ENCODE measurements at places on chromosomes 3 and 15.

DNA sequence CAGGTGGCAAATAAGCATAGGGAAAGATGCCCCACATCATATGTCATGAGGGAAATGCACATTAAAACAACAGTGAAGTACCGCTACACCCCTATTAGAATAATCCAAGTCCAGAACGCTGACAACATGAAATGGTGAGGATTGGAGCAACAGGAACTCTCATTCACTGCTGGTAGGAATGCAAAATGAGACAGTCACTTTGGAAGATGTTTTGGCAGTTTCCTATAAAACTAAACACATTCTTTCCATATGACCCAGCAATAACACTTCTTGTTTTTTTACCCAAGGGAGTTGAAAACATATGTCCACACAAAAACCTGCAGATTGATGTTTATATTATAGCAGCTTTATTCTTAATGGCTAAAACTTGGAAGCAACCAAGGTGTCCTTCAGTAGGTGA lies 116.4 kb upstream of the TOPAZ1 start:
- DNase-seq, result no peak

GRCh38 chr15:101554115-101554915 lies 64.8 kb upstream of the PCSK6 start:
- DNase-seq, result no peak

DNA sequence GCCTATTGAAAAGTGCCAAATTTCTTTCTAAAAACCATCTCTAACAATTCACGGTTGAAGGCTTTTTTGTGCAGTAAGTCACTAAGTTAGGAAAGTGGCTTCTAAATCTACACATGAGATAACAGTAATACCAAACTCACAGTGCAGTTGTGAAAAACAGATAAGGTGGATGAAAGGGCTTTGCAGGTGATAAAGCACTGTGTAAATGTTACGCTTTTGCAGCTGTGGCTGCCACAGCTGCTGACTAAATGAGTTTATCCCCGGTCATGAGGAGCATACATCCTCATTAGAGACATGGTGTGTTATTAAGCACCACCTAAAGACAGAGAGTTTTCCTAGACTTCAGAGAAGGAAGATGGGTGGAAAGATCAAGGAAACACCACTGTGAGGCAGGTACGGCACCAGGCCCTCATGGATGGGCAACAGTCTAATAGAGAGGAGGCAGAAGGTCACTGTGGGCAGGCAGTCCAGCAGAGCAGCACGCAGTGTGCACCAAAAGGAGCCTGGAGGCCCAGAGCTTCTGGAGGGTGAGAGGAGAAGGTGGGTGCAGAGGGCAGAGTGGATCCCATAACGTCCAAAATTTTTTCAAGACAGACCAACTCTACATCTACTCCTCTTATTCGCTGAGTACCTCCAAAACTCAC lies 68.5 kb downstream of the FMN1 start:
- DNase-seq, result no peak

DNA sequence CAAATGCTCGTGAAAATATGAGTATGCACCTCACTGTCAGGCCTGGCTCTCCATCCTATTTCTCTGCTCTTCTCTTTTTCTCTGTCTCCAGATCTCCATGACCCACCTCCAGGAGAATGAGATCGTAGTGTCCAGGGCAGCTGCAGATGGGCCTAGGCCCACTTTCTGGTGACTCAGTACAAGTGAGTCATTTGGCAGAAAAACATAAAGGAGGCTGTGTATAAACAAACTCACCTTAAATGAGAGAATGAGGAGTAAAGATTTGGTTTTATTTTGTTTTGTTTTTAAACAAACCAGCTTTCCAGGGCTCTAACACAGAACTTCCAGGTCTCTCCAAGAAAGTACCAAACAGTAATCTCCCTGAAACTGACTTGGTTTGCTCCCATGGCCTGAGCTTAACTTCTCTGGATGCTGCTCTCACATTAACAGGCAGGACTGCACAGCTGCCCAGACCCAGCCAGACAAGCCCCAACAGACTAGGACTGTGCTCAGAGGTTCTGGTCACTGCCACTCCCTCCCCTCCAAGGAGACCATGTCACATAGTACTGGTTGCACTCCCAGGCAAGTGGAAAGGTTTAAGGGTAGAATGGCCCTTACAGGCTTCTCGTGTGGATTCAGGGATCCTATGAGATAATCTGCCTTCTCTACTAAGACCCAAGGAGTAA lies 1.5 kb upstream of the HEG1 start:
- no peak for DNase-seq

DNA sequence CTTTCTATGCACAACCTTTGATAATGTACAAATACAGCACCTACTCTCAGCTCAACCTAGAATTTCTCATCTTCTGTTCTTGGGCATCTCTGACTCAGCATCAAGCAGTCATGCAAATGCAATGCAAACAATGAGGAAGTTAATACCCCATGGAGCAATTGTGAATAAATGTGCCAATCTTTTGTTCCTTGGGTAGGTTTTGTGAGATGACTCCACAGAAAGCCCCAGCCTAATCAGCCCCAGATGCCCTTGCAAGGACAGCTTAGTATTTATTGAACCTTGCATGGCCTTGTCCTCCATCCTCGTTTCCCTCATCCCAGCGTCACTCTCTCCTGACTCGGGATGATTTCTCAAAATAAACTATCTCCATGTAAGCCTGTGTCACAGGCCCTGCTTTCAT lies 494.7 kb upstream of the NECTIN3 start:
- DNase-seq, result no peak

GRCh38 chr3:19250959-19251610 lies 102.8 kb downstream of the KCNH8 start:
- no peak for DNase-seq

- DNase-seq, result no peak
Observed at GRCh38 chr3:44562147-44562546, 7.2 kb downstream of the ZKSCAN7 start.

DNA sequence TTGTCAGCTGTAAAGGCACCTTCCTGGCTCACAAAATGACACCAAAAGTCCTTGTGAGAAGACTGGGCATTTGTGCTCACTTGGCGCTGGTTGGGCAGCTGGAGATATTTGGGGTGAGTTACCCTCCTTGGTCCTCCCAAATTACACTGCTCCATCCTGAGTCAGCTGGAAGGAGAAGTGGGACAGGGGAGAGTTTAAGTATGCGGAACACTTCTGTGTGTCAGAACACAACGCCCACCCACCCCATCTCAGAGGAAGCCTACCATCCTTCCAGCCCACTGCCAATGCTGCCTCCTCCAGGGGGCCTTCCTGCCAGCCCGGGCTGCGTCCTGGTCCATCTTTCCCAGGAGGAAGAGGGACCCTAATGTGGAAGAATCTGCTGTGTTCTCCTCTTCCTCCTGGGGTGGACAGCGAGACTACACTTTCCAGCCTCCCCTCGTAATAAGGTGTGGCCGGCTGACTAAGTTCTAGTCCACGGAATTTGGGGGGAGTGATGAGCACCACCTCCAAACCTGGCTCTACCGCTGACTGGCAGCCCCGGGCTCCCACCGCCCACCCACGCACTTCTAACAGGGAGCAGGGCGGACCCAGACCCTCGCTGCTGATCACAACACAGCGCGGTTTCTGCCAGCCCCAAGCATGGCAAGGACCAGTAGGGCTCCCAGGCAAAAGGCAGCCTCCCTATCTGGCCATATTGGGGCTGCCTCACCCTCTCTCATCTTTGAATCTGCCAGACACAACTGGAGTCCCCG lies 265.0 kb downstream of the XXYLT1 start:
- no peak for DNase-seq

DNA sequence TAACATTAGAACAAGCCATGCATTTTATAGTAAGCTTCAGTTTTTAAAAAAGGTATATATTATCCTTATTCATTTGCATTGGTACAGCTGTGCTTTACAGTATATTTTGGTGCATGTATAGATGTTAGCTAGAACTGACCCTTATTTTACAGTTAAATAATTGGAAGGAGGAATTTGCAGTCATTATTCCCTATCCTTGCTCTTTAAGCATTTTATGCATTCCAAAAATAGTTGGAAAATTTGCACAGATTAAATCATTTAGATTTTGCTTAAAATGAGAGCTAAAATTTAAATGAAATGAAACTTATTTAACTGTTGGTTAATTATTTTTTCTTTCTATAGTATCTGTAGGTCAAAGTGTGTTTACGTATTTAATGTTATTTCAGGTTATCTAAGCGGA lies 667.1 kb downstream of the NAALADL2 start:
- no peak for DNase-seq

- no peak for DNase-seq
Observed at GRCh38 chr3:15339786-15340215, 7.4 kb upstream of the SH3BP5 start.

- DNase-seq, result no peak
Observed at GRCh38 chr3:193391902-193392301, 13.3 kb upstream of the ATP13A5 start.

DNA sequence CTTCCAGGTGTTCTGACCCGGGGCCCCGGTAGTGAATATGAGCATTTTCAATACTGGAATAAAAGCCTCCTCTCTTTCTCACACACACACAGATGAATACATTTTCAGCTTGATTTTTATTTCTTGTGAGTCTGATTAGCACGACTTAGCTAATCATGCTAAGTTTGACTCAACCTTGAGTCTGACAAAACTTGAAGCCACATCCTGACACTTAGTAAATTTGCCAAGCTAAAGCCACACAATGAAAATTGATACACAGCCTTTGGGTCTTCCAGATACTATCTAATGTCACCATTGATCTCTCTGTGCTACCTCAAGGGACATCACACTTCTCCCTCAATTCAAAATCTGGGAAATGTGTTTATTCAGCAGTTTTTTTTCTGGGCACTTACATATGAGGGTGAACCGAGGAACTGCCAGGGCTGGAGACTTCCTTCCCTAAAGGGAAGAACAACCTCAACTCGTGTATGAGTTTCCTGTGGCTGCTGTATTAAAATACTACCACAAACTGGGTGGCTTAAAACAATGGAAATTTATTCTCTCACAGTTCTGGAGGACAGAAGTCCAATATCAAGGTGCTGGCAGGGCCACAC lies 18.6 kb downstream of the TMEM266 start:
- DNase-seq, result no peak

DNA sequence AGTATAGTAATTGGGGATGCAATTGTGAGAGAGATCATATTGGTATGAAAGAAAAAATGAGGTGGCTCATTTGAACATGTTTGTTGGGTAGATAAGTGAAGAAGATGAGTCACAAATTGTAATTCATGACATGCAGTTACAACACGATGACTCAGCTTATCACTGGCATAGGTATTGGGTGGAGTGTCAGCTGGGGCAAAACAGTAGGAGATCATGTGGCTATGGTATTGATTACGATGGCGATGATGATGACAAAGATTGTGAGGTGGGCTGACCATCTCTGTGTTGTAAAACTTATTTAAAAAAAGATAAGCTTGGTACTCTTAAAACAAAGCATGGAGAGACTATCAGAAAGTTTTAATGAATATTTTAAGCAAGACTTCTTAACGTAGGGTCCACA lies 11.6 kb upstream of the DPH6 start:
- DNase-seq, result no peak

DNA sequence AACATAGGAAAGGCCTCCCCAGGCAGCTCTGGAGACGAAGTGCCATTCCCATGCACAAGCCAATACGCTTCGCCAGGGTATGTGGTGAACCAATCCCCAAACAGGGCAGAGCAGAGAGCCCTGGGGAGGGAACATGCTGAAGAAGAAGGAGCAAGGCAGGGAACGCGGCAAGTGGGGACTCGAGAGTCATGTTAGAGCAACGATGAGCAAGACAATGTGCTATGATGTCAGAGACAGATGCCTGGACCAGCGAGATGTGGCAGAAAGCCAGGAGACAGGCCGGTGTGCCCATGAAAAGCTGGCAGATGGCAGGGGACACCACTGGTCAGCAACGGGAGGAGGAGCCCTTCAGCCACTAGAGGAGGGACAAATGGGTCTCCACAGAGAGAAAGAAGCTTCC lies 39.6 kb downstream of the NIPA2 start:
- no peak for DNase-seq

DNA sequence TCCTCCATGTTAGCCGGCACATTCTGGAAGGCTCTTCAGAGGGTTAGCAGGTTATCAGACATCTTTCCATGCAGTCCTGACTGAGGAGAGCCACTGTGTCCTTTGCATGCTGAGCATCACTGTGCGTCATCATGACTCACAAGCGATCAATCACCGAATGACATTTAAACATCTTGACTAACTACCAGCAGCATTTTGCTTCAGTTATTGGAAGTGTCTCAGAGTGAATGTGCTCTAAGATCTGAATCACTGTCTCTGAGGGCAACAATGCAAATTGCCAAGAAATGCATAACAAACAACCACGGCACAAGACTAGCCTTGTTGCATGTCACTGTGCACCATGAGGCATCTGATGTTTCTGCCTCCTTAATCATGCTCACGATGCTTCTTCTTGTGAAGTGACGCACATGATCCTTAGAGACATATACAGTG lies 18.3 kb upstream of the ATP8B4 start:
- DNase-seq, result no peak

DNA sequence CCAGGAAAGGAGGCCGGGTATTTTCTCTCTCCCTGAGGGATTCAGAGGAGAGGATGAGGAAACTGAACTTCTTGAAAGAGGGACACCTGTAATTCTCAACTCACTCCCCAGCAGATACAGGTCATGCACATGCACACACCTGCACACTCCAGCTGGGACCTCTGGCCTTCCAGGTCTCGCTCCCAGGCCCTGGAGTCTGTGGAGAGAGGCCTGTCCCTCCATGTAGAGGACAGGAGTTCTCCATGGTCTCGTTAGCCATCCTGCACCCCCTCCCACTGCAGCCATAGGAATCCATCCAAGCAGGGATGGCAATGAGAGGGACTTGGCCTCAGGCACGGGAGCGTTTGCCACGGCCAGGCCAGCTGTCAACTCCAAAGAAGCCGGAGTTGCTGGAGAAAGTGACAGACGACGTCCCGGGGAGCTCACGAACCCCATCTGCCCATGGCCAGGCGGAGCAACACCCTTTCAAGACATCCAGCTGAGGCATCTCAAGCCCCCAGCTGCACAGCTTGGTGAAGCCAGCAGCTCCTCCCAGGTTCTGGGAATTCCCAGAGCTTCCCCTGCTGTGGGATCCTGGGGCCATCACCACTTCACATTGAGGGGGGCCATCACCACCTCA lies 223.3 kb downstream of the UACA start:
- DNase-seq, result no peak

- DNase-seq, result no peak
Observed at GRCh38 chr15:58444056-58444455, 12.3 kb downstream of the LIPC start.

- DNase-seq, result no peak
Observed at GRCh38 chr3:79848876-79849275, 81.1 kb upstream of the ROBO1 start.

DNA sequence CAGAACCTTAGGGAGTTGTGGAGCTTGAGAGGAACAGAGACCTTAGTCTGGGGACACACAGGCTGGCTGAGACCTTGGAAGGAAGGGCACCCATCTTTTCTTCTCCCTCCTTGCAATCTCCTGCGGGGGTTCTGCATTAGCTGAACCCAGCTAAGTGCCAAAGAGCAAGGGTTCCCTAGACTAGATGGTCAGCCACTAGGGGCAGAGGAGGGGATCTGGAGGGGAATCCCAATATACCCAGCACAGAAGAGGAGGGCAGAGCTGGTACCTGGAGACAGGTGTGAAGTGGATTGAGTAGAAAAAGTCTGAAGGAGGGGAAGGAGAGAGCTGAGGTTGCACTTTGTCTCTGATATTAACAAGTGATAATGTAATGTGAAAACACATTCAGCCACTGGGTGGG lies 212.8 kb downstream of the ADAMTS9 start:
- no peak for DNase-seq

GRCh38 chr3:65033576-65033975 lies 345.8 kb upstream of the ADAMTS9 start:
- no peak for DNase-seq

All from CD4-positive, alpha-beta T cell treated with Interleukin-21 for 1 hour (primary cell).